ENCODE measurements at places on chromosomes 2 and 18.

GRCh38 chr2:46936566-46936965 lies 21.0 kb upstream of the MCFD2 start:
- no peak for DNase-seq

GRCh38 chr2:25844089-25844488 lies 34.2 kb downstream of the ASXL2 start:
- DNase-seq, result no peak

DNA sequence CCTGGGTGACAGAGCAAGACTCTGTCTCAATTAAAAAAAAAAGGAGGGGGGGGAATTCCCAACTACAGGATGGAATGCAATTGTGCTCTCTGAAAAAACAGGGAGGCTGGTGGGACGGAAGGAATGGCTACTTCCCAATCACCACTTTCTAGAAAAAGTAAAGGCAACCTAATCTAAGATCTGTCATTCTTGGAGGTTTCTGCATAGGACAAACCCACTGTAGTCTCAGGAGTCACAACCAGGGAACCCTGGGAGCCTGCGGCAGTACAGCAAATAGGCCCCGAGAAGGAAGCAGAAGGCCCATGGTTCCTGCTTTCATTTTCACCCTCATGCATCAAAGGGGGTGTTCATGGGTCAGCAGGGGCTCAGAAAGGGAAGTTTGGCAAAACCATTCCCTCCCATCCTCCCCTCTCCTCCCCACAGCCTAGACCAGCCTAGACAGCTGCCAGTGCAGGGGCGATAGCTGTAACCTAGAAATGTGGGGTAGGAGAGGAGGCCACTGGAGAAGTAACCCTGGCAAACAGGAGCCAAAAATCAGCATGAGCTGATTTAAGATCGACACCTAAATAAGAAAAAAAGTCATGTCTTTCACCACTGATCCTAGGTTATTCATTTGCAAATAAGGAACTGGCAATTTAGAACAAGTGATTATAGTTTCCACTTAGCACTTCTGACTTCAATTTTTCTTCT lies 48.0 kb downstream of the TRABD2A start:
- DNase-seq, result no peak

GRCh38 chr18:62977512-62977911 lies 262.2 kb downstream of the PHLPP1 start:
- no peak for DNase-seq

GRCh38 chr2:66578687-66579106 lies 143.8 kb downstream of the MEIS1 start:
- DNase-seq, result no peak

All from mucosa of descending colon (tissue), 3 donors.